Dorsolateral prefrontal cortex (tissue), 122 donors: ENCODE measurements at places on chromosomes 12 and 14.

DNA sequence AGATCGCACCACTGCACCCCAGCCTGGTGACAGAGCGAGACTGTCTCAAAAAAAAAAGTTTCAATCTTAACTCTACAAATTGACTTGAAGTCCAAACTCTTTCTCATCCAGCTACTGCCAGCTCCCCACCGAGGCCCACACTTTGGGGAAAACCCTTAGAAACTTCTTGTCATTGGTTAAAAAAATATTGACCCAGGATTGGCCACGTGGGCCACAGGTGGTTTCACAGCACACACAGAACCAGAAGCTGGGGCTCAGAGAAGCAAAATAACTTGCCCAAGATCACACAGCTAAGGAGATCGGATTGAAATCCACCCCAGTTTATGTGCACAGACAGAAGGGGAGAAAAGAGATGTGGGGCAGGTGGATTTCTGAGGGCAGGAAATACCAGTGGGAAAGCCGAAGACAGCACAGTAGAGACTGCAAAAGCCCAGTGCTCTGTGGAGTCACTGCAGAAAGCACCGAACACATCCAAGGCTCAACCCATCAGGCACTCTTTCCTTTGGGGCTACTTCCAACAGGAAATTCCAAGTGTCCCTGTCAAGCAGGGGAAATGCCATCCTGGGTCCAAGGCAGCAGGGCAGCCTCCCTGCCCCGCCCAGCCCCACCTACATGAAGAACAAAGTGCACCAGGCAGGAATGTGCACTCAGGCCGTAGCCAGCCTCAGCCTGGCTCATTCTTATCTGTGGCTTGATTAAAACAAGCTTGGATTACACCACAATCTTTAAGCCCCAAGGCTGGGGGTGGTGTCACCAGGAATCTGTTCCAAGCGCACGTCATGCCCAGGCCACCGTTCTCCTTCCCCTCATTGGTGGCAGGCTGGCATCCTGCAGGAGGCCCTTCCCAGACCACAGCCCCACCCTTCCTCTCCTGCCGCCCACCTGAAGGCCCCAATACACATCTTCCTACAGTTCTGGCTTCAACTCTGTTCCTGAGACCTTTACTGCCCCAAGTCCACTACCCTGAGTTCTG lies 72.5 kb downstream of the ITPK1 start:
- no peak for DNase-seq

GRCh38 chr12:114528766-114529165 lies 122.8 kb upstream of the TBX5 start:
- no peak for DNase-seq

GRCh38 chr12:22974865-22975264 lies 349.9 kb downstream of the ETNK1 start:
- no peak for DNase-seq

GRCh38 chr14:24436355-24437019 lies 6.1 kb downstream of the SDR39U1 start:
- DNase-seq, result no peak

GRCh38 chr14:103559766-103560165 lies 2.7 kb downstream of the BAG5 start:
- no peak for DNase-seq
